ENCODE measurements at places on chromosomes 4 and X. TPM values are rescaled to one million over a fixed set of nuclear protein-coding genes. Genes with fewer than 3 reads are reported as not detected.

- no peak overlapping the region for H3K4me3 ChIP-seq
- no peak overlapping the region for H3K27ac ChIP-seq
- no peak for DNase-seq
- no peaks in the 10 kb centered on the region for H3K36me3 ChIP-seq
- H3K4me1 ChIP-seq, result peaks cover 2% of the 10 kb centered on the region
Measured at GRCh38 chr4:5843573-5844530, 49.0 kb downstream of the CRMP1 start.

RAP2C gene
- total RNA-seq, result 24.4 TPM

DNA sequence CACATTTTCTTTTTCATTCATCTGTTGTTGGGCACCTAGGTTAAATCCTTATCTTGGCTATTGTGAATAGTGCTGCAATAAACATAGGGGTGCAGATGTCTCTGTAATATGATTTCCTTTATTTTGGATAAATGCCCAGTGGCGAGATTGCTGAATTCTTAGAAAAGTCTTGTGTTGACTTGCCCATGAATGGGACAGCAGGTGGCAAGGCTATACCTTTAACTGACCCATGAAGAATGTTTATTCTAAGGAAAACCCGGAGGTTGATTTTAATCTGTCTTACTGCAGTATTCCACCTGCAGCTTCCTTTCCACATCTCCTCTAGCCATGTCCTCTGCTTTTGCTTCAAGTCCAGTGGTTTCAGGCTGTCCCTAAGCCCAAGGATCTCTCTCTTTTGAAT lies 220.6 kb downstream of the SNCA start:
- peaks cover 6% of the 10 kb centered on the region for H3K27me3 ChIP-seq
- H3K4me3 ChIP-seq, result no peak overlapping the region
- H3K36me3 ChIP-seq, result no peaks in the 10 kb centered on the region
- H3K4me1 ChIP-seq, result no peaks in the 10 kb centered on the region
- no peak for DNase-seq

- H3K27ac ChIP-seq, result no peak overlapping the region
- H3K36me3 ChIP-seq, result no peaks in the 10 kb centered on the region
- no peaks in the 10 kb centered on the region for H3K4me1 ChIP-seq
- no peak overlapping the region for H3K4me3 ChIP-seq
- no peaks in the 10 kb centered on the region for H3K27me3 ChIP-seq
Measured at GRCh38 chr4:86233681-86234080, 126.2 kb downstream of the MAPK10 start.

DNA sequence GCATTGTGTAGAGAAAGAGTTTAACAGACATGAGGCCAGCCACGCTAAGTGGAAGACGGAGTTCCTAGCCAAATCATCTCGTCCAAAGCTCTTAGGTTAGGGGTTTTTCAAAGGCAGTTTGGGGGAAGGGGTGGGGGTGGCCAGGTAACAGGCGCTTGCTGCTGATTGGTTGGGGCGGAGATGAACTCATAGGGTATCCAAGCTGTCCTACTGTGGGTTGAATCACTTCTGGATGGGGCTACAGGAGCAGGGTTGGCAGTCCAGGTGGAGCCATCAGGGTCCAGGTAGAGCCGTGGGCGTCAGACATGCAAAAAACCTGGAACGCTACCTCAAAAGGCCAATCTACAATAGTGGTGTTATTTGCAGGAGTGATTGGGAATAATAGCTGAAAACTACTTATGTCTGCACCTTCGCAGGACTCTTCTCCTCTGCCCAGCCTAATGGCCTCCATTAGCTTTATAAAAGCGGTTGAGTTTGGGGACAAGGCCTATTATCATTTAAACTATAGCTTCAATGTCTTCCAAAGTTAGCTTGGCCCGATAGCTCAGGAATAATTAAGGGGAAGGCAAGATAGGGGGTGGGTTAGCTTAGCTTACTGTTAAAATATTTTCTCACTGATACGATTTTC lies 579.6 kb downstream of the NLGN4X start:
- H3K4me1 ChIP-seq, result no peaks in the 10 kb centered on the region
- H3K27me3 ChIP-seq, result no peaks in the 10 kb centered on the region
- H3K27ac ChIP-seq, result no peak overlapping the region
- DNase-seq, result no peak
- no peaks in the 10 kb centered on the region for H3K36me3 ChIP-seq
- no peak overlapping the region for H3K4me3 ChIP-seq

- no peaks in the 10 kb centered on the region for H3K27me3 ChIP-seq
- no peaks in the 10 kb centered on the region for H3K36me3 ChIP-seq
- peaks cover 2% of the 10 kb centered on the region for H3K4me1 ChIP-seq
- DNase-seq, result peak; percentile 39
- peak overlapping the region; percentile 93 for H3K4me3 ChIP-seq
Measured at GRCh38 chrX:41085878-41086626, 807 bp downstream of the USP9X start.

CT45A3 gene
- total RNA-seq, result not detected

HEPH gene
- 43.1 TPM for total RNA-seq

DNA sequence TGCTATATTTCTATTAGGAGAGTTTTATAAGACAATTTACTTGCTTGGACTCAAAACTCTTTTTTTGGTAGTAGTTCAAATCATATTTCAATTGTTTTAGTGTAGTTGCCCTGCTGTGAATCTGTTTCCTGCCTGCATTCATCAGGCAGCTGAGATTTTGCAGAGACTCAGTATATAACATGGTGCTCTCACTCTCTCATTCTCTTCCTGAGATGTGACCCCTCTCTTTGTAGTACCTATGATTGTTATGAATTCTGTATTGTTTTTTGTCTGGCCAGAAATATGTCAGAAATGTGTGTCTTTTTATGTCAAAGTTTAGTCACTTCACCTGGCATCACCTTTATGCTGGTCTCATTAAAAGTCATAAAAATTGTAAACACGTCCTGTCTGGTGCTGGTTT lies 374.0 kb downstream of the RAPGEF2 start:
- no peak overlapping the region for H3K4me3 ChIP-seq
- no peak overlapping the region for H3K27ac ChIP-seq
- no peak for DNase-seq
- H3K27me3 ChIP-seq, result no peaks in the 10 kb centered on the region
- no peaks in the 10 kb centered on the region for H3K36me3 ChIP-seq
- no peaks in the 10 kb centered on the region for H3K4me1 ChIP-seq

- H3K36me3 ChIP-seq, result no peaks in the 10 kb centered on the region
- H3K4me3 ChIP-seq, result no peak overlapping the region
- no peak for DNase-seq
- H3K4me1 ChIP-seq, result no peaks in the 10 kb centered on the region
- H3K27me3 ChIP-seq, result no peaks in the 10 kb centered on the region
Measured at GRCh38 chrX:55159551-55159950, 60.6 kb upstream of the PAGE5 start.

PAGE4 gene
- not detected for total RNA-seq

DNA sequence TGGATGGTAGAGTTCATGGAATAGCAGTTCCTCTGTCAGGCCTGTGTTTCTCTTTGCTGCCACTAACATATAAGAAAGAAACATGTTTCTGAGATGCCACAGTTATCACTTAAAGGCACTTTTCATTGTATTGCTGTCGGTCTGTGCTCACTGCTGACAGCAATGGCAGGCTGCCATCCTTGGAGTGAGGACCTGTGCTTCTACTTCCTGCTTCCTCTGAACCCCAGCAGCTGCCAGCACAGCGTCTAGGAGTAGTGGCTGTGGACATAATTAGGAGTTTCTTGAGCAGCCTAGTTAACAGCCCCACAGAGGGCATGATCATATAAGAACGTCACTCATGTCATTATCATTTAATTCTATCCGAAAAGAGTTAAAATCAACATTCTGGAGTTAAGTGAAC lies 30.5 kb downstream of the F11 start:
- no peaks in the 10 kb centered on the region for H3K4me1 ChIP-seq
- no peak overlapping the region for H3K4me3 ChIP-seq
- H3K27ac ChIP-seq, result no peak overlapping the region
- DNase-seq, result no peak
- peaks cover 5% of the 10 kb centered on the region for H3K27me3 ChIP-seq

DNA sequence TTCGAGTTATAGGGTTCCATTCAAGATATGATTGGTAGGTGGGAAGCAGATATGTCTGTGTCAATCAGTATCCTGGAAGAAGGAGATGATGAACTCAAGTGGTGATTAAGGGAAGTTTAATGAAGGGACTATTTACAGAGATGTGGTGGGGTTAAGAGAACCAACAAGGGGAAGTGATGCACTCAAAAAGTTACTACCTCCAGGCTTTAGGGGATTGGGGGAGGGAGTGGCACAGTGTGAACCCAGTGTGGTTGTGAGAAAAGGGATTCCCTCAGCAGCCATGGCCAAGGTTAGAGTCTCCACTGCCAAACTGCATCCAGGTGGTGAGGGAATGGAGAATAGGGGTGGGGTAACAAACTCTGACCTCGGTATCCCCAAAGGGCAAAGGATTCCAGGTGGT lies 27.9 kb downstream of the PKD2 start:
- H3K27ac ChIP-seq, result no peak overlapping the region
- no peak for DNase-seq
- H3K4me1 ChIP-seq, result no peaks in the 10 kb centered on the region
- peaks cover 13% of the 10 kb centered on the region for H3K36me3 ChIP-seq
- no peak overlapping the region for H3K4me3 ChIP-seq

- no peak overlapping the region for H3K27ac ChIP-seq
- H3K36me3 ChIP-seq, result no peaks in the 10 kb centered on the region
- peaks cover 3% of the 10 kb centered on the region for H3K4me1 ChIP-seq
- H3K27me3 ChIP-seq, result no peaks in the 10 kb centered on the region
Measured at GRCh38 chrX:11209798-11210414, 83.3 kb upstream of the AMELX start.

- peak; percentile 82 for DNase-seq
- no peaks in the 10 kb centered on the region for H3K27me3 ChIP-seq
- no peaks in the 10 kb centered on the region for H3K4me1 ChIP-seq
- no peaks in the 10 kb centered on the region for H3K36me3 ChIP-seq
Measured at GRCh38 chr4:138439143-138439581, 197.0 kb upstream of the SLC7A11 start.

GRCh38 chr4:181259081-181259709 lies 984.0 kb upstream of the TENM3 start:
- H3K36me3 ChIP-seq, result no peaks in the 10 kb centered on the region
- no peak overlapping the region for H3K4me3 ChIP-seq
- no peaks in the 10 kb centered on the region for H3K27me3 ChIP-seq
- H3K27ac ChIP-seq, result no peak overlapping the region
- H3K4me1 ChIP-seq, result no peaks in the 10 kb centered on the region

DNA sequence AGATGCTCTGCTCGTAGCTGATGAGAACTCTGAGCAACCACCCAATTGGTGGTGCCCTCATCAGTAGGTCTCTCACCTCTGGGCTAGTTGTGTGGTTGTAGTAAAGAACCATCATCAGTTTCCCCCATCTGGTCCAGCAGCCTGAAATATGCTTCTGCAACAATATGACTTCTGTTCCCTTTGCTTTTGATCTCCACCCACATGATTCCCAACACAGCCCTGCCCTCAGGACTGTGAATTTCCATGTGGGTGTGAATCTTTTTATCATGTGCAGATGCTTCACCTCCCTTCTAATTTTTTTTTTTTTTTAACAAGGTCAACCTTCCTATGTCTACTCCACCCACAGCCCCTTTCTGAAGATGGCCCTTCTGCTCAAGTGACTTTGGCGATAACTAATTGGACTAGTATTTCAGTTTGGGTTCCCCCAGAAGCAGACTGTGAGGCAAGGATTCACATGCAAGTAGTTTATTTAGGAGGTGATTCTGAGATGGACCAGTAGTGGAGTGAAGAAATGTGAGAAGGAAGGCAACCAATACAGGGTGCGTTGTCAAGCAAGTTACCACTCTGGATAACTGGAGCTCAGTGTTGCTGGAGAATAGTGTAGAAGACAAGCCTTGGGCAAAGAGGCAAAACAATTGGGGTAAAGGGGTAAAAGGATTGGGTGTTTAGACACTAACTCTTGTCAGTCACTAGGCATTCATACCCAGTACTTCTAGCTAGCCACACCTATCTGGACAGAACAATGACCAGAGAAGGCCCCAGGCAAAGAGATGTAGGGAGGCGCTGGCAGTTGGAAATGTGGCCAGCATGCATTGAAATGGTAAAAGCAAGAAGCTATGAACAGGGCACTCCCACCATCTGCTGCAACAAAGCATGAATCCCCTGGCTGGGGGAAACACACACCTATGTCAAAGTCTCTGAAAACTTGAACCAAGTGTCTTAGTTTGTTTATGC lies 466.2 kb downstream of the BCOR start:
- H3K27ac ChIP-seq, result no peak overlapping the region
- H3K36me3 ChIP-seq, result no peaks in the 10 kb centered on the region
- no peaks in the 10 kb centered on the region for H3K27me3 ChIP-seq
- H3K4me1 ChIP-seq, result no peaks in the 10 kb centered on the region

DNA sequence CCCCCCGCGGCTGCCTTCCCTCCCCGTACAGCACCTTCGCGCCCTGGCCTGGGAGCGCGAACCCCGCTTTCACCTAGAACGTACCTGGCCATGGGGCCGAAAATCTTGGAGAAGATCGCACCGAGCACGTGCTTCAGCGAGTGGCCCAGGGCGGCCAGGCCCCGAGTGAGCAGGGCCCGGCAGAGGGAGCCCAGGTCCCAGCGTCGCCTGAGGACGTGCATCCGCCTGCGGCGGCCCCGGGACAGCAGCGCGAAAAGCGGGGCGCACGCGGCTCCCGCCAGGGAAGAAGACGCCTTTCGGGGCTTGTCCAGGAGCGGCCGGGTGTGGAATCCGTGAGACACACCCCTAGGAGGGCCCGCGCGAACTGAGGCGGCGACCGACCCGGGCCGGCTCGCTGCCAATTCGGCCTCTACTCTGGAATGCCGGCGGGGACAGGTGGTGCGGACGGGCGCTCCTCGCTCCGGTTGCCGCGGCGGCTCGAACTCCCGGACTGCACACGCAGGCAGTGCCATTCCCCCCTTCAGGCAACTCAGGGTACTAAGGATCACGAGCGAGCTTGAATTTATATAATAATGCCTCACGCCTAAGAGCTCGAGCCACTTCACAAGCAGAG lies at the start of gene HS6ST2:
TSS of gene HS6ST2 (minus strand) at position 539 of the 613 bp plus-strand sequence.
- H3K4me1 ChIP-seq, result no peaks in the 10 kb centered on the region
- peaks cover 5% of the 10 kb centered on the region for H3K27me3 ChIP-seq
- H3K27ac ChIP-seq, result no peak within 1 kb of the TSS
- no peak for DNase-seq
- H3K4me3 ChIP-seq, result no peak within 1 kb of the TSS
- no peaks in the 10 kb centered on the region for H3K36me3 ChIP-seq

- H3K4me1 ChIP-seq, result no peaks in the 10 kb centered on the region
- H3K27me3 ChIP-seq, result peaks cover 6% of the 10 kb centered on the region
- no peak for DNase-seq
- H3K4me3 ChIP-seq, result no peak overlapping the region
- H3K27ac ChIP-seq, result no peak overlapping the region
- H3K36me3 ChIP-seq, result no peaks in the 10 kb centered on the region
Measured at GRCh38 chr4:76238236-76238635, 13.3 kb upstream of the FAM47E start.

DNA sequence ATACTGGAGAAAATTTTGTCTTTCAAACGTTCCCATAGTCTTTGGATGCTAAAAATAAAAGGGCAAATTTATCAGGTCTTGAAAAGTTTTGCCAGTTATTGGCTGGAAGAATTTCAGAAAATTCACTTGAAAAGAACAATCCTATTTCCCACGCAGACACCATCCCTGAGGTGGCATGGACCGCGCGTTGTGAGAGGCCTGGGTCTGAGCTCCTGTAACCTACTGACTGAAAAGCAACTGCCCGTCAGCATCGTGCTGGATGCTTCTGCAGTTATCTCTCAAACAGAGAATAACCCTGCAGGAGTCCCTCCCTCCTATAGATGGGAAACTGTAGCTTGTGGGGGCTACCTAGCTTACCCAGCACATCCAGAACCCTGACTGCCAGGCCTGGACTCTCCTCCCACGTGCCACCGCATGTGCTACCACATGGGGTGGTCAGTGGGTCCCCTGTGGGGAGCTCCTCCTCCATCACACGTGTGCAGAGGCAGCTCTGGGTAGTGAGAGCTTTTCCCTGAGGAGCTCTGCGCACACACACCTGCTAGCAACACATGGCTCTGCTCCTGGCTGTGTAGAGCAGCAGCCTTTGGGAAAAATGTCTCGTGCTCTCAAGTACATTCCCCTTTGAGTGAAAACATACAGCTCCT lies 36.1 kb downstream of the NSG1 start:
- peaks cover 8% of the 10 kb centered on the region for H3K36me3 ChIP-seq
- DNase-seq, result no peak
- no peak overlapping the region for H3K4me3 ChIP-seq
- no peaks in the 10 kb centered on the region for H3K27me3 ChIP-seq
- H3K27ac ChIP-seq, result no peak overlapping the region

Measured in fibroblast of lung (primary cell).